ENCODE measurements at places on chromosomes 4 and X.

DNA sequence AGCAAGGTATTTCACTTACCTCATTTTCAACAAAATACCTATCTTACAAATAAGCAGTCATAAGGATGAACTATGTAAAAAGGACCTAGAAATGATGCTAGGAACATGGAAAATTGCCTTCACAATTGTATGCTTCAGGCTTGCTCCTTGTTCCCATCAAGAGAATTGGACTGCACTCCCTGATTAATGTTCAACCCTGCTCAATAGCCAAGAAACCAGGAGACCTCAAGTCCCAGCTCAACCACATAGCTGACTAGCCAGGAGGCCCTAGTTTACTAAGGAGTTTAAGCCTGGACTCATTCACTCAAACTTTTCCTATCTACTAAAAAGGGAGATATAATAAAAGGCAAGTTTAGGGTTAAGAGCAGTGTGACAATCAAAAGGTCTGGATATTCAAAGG lies 146.6 kb upstream of the DGKK start:
- no peak for DNase-seq

GRCh38 chr4:5995901-5996623 lies 22.2 kb downstream of the C4orf50 start:
- no peak for DNase-seq

DNA sequence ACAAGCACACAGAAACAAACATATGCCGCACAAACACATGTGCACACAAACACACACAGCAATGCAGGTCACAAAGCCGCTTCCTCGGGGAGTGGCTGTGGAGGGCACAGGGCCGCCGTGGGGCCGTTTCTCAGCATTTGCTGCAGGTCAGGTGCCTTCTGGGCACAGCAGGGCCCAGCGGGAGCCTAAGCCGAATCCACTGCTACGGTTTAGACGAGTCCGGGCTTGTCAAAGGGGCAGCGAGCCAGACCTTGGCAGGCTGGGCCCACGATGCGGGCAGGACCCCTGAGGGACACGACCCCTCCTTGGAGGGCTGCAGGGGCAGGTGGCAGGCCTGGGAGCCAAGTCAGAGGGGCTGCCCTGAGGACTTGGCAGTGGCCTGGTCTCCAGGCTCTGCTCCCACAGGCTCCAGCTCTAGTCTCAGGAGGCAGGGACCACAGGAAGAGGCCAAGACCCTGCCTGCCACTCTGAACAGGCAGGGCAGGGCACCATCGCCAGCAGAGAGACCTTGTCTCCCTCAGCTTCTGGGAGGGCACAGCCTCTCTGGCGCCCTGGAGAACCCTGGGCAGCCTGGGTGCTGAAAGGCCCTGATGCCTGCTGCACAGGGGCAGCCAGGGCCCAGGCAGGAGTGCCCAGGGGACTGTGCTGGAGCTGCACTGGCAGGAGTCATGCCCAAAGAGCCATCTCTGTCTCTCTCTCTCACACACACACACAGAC lies 5.5 kb upstream of the ATP2B3 start:
- no peak for DNase-seq

DNA sequence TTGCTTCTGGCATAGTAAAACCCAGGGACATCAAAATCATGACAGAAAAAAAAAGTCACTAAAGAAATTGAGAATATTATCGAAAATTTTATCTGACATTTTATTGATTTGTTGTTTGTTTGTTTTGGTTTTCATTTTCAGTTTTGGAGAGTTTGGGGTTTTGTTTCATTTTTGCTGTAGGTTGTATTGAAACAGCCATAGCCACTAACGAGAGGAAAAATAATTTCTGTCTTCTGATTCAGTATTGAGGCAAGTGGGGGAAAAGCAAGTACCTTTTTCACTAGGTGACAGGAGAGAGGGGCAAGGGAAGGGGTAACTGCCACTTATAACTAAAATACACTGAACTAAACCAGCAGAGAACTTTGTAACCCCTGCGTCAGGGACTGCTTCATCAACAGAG lies 392.8 kb upstream of the NDST3 start:
- DNase-seq = no peak

DNA sequence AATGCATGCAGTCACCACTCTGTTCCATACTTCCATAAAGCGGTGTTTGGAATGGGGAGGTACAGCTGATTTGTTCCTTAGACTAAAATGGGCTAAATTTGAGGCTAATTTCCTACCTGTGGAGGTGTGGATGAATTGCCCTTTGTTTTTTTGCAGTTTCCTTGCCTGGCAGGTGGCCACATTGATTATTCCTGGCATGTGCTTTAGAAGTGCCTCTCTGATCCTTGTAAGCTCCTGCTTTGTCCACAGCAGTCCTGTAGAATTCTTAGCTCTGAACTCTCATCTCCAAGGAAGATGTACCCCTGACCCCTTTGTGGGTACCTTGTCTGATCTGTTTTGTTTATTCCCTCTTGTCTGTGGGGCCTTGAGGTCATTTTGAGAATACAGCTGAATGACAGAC lies 136.8 kb downstream of the ADGRL3 start:
- no peak for DNase-seq

GRCh38 chr4:142230991-142231390 lies 594.6 kb downstream of the IL15 start:
- DNase-seq = no peak

DNA sequence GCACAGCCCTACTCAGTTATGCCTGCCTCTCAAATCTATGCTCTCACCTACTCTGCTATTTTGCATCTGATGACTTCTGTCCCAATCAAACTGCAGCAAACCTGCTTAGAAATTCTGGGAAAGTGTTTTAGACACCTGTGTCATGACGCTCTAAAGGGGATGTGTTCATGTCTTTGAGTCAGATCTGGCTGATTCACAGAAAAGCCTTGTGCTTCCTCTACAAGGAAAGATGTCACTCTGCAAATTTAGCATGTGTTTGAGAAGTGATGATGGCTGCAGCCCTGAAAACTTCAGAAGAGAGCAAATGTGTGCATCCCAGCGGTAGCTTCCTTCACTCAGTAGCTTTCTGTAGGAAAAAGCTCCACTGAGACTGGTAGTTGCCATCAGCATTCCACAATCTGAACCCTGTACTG lies 235.4 kb downstream of the MGST2 start:
- no peak for DNase-seq

GRCh38 chr4:95289028-95289634 lies 259.6 kb downstream of the UNC5C start:
- no peak for DNase-seq

GRCh38 chr4:577499-578450 lies 1.7 kb upstream of the TMEM271 start:
- peak; percentile 58 for DNase-seq

DNA sequence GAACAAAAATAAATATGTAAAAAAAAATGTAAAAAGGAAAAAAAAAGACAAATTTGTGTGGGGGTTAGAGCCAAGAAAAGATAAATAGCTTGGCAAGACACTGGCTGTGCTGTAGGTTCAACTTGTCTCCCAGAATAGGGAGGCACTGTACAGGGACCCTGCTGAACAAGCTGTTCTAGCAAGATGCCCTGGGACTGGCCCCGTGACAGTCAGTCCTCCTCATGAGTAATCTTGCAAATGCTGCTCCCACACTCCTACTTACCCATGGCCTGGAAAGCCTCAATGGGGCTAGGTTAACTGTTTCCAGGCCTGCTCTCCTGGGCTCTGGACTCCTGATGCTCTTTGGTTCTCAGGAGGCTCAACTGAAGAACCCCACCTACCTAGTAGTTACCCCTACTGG lies 106.8 kb downstream of the ATG4A start:
- no peak for DNase-seq

DNA sequence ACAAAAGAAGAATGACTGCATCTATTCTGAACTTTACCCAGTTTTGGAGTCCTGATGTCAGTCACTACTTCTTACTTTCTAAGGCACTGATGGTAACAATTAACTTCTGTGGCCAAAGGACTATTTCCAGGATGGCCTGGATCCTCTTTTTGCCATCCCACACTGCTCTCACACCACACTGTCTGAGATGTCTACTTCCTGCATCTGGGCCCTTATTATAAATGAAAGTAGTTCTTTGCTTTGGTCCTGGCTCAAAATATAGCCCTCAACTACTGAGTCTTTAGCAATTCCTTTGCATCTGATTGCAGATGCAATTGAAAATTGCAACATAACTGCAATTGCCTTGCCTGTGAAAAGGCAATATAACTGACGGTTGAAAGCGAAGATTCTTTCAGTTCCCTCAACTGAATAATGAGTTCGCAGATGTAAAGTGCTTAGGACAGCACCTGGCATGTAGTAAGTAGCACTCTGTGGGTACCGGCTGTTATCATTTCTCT lies 44.2 kb downstream of the COQ2 start:
- DNase-seq = no peak

DNA sequence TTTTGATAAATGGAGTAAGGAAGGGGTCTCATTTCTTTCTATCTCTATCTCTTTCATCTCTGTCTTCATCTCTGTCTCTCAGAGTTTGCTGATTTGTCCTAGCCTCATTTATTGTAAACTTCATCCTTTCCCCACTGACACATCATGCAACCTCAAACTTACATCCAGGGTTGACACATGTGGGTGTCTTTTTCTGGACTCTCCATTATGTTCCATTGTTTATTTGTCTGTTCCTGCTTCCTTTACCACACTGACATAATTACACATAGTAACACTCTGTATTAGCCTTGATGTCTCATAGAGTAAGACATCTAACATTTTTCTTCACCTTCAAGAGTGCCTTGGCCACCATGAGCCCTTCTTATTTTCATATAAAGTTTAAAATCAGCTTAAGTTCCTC lies 8.1 kb upstream of the SRD5A3 start:
- no peak for DNase-seq

DNA sequence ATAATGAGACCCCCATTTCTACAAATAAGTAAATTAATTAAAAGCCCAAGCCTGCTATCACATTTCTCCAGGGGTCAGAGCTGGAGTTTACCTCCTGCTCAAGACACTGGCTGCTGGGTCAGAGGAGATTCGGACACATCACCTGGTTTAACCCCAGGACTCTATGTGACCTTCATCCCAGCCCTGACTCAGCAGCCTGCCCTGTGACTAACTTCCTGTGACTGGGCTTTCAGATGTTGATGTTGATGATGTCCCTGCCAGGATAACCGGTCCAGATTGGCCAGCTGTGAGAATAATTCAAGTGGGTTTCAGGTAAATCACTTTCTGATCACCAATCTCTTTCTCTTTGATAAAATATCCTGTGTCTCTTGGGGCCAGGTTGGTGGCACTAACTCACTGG lies 102.4 kb upstream of the MAML3 start:
- DNase-seq = no peak

DNA sequence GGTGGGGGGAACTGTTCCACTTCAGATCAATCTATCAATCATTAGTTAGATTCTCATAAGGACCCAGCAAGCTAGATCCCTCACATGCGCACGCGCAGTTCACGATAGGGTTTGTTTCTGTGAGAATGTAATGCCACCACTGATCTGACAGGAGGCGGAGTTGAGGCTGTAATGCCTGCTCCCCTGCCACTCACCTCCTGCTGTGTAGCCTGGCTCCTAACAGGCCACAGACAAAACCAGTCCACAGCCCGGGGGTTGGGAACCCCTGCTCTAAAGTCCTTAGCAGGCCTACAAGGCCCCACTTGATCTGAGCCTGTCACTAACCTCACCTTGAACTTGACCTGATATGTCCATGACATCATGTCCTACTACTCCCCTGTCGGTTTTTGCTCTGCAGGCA lies 30.3 kb downstream of the ARL9 start:
- no peak for DNase-seq

GRCh38 chr4:121360495-121360894 lies 20.3 kb downstream of the QRFPR start:
- DNase-seq = no peak

DNA sequence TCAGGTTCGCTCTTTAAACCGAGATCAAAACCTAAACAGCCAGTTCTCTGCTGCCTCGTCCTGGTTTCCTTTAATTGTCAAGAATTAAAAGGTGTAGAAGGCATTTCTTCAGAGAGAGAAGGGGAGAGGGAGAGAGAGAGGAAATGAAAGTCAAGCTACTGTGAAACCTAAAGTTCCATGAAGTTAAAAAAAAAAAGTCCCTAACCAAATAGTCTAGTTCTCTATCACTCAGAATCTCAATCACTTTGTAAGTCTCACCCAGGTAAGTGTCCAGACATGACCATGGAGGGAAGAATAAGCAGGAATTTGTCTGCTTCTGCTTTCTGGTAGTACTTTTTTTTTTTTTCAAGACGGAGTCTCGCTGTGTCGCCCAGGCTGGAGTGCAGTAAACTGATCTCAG lies 18.8 kb upstream of the SMIM14 start:
- no peak for DNase-seq

DNA sequence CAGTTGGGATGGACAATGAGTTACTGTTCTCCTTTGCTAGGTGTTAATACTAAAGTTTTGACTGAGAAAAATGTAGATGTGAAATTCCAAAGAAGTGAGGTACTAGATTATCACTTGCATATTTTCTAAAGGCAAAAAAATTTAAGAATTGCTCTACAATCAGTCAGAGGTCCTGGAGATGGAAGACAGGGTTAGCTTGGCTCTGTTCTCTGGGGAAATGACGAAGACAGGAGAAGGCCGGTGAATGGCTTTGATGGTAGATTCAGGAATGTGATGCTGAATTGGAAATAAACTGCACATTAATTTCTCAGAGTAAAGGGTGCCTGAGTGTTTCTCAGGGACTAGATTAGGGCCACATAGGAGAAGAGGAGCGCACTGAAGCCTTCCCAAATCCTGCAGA lies 214.0 kb upstream of the LEF1 start:
- no peak for DNase-seq

- peak; percentile 79 for DNase-seq
Observed at GRCh38 chr4:152100379-152101201, 339.8 kb upstream of the GATB start.

- DNase-seq = no peak
Observed at GRCh38 chr4:84151574-84151973, 347.5 kb downstream of the NKX6-1 start.

DNA sequence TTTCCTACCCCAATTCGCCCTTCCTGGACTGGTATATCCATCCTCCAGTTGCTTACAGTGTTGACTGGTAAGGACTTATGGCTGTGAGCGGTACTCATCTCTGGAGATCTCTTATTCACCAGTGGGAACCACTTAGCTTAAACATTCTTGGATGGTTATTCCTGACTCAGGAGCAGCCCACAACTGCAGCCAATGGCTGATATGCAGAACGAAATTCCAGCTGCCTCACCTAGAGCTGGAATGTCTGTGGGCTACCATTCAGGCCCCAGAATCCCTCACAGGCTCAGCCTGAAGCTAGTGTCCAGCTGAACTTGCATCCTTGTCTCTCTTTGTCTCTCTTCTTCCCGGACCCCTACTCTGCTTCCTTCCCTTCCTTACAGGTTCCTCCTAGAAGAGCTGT lies 138.9 kb upstream of the SMIM31 start:
- DNase-seq = no peak

DNA sequence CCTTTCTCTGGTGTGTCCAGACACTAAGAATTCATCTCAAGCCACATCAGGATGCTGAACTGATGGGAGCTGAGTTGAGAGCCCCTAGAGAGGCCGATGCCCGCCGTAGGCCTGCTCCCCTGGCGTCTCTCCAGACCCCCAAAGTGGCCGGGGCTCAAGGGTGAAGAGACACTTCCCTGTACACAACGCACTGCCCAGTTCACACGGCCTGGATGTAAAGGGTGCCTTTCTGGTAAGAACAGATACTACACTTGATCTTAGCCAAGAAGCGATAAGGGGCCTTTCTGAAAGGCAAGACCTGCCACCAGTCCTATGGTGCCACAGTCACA lies 5.1 kb upstream of the TREX2 start:
- DNase-seq = no peak

All from stimulated activated CD4-positive, alpha-beta T cell treated with anti-CD3 and anti-CD28 coated beads, Interleukin-15, amount 100 ng/mL, for 24 hours (primary cell).